Smooth muscle cell of bladder (primary cell): ENCODE measurements at places on chromosomes 1 and 21. TPM values are rescaled to one million over a fixed set of nuclear protein-coding genes. Genes with fewer than 3 reads are reported as not detected.

Gene LENEP
- 0.18 and 0.28 TPM in 2 replicates for total RNA-seq

Gene SPRR2E
- not detected in 2 replicates for total RNA-seq

Gene NUDT4B
- total RNA-seq: 13.7 and 17.1 TPM in 2 replicates

Gene LCE6A
- total RNA-seq: not detected in 2 replicates

Gene OLFML3
- 140 and 191 TPM in 2 replicates for total RNA-seq

Gene FCRL6
- not detected in 2 replicates for total RNA-seq

Gene PLPPR5
- total RNA-seq: under 0.01 TPM in 1 of 2 replicates, not detected in the other

Gene TCHHL1
- total RNA-seq: not detected in 2 replicates

Gene BNIPL
- 0.14 and 0.18 TPM in 2 replicates for total RNA-seq

Gene HAO2
- not detected in 2 replicates for total RNA-seq

Gene SUSD4
- 0.14 TPM in 1 of 2 replicates, not detected in the other for total RNA-seq

Gene SPATA45
- 0.28 TPM in 1 of 2 replicates, not detected in the other for total RNA-seq

Gene PRRX1
- total RNA-seq: 32.9 and 46.2 TPM in 2 replicates

Gene GSTM5
- total RNA-seq: 8.5 and 13.3 TPM in 2 replicates

Gene COL24A1
- 0.43 and 0.65 TPM in 2 replicates for total RNA-seq

Gene S100B
- 0.28 TPM in 1 of 2 replicates, not detected in the other for total RNA-seq

Gene S100A7A
- not detected in 2 replicates for total RNA-seq

Gene ANKRD65
- total RNA-seq: 0.28 and 0.46 TPM in 2 replicates

Gene LRRIQ3
- 1.1 TPM in 2 replicates for total RNA-seq

Gene RO60
- 94.6 and 104 TPM in 2 replicates for total RNA-seq

Gene MXRA8
- 236 and 258 TPM in 2 replicates for total RNA-seq

Gene CBS
- 22.9 and 39.4 TPM in 2 replicates for total RNA-seq

Gene CELA3A
- total RNA-seq: not detected in 2 replicates

Gene NTNG1
- 0.14 and 1.7 TPM in 2 replicates for total RNA-seq

Gene ALPL
- total RNA-seq: 1.1 and 1.5 TPM in 2 replicates

Gene C1orf94
- not detected in 2 replicates for total RNA-seq

Gene UBE2G2
- total RNA-seq: 45.4 and 85.0 TPM in 2 replicates

Gene CD1B
- total RNA-seq: not detected in 2 replicates

Gene MATN1
- total RNA-seq: 0.09 and 0.14 TPM in 2 replicates

Gene F3
- 59.4 and 223 TPM in 2 replicates for total RNA-seq

Gene ADGRL4
- 4.3 and 9.5 TPM in 2 replicates for total RNA-seq

Gene LAPTM5
- total RNA-seq: under 0.01 and 0.09 TPM in 2 replicates

Gene OR2M3
- total RNA-seq: not detected in 2 replicates

Gene S100A7
- total RNA-seq: not detected in 2 replicates

Gene KRTAP19-1
- not detected in 2 replicates for total RNA-seq
